GM23248 (cell line): ENCODE measurements at places on chromosomes 2 and 18. TPM values are rescaled to one million over a fixed set of nuclear protein-coding genes. Genes with fewer than 3 reads are reported as not detected.

ITGAV gene
- total RNA-seq, result 233 and 250 TPM in 2 replicates

GRCh38 chr18:36513556-36513955 lies 216.0 kb downstream of the FHOD3 start:
- no peak for DNase-seq

DNA sequence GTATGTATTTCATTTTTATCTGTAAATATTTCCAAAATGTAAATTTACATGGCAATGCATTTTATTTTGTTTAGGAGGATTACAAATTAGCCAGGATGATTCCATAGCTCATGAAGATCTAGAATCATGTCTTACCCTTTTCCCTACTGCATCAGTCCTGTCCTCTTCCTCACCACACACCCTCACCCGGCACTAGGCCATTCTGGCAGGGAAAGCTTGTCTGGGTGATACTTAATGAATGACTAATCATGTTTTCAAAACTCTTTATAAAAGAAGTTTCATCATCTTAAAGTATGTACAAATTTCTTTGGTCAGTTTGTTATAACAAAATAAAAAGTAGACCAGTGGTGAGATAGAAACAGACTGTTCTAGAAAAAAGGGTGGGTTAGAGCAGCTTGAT lies 283.3 kb upstream of the VWC2L start:
- DNase-seq, result peak; percentile 84

- peak; percentile 41 for DNase-seq
Observed at GRCh38 chr2:67215214-67216055, 181.7 kb upstream of the ETAA1 start.

GRCh38 chr2:201918616-201919307 lies 112.4 kb downstream of the CDK15 start:
- no peak for DNase-seq

GRCh38 chr2:229669841-229670240 lies 44.5 kb downstream of the DNER start:
- no peak for DNase-seq

- peak; percentile 44 for DNase-seq
Observed at GRCh38 chr2:5696945-5697521, 4.8 kb downstream of the SOX11 start.
